ENCODE measurements at places on chromosomes 3 and 15. TPM values are rescaled to one million over a fixed set of nuclear protein-coding genes. Genes with fewer than 3 reads are reported as not detected.

The A4GNT gene
- not detected for total RNA-seq

The LCTL gene
- total RNA-seq = not detected

The GOLGA6A gene
- total RNA-seq = not detected

The CAMK2N2 gene
- total RNA-seq = 0.40 TPM

The BCHE gene
- 4.0 TPM for total RNA-seq

The LRTM1 gene
- total RNA-seq = not detected

The TCF12 gene
- total RNA-seq = 112 TPM

The NOX5 gene
- 0.26 TPM for total RNA-seq

The DBR1 gene
- 19.2 TPM for total RNA-seq

The IP6K2 gene
- 98.3 TPM for total RNA-seq

The PLSCR2 gene
- total RNA-seq = 0.35 TPM

The ARNT2 gene
- total RNA-seq = 6.6 TPM

The EPHA3 gene
- 15.3 TPM for total RNA-seq
